ENCODE measurements at places on chromosomes 2 and 18.

- peak; percentile 72 for DNase-seq
Measured at GRCh38 chr18:33495278-33495677, 54.8 kb upstream of the CCDC178 start.

DNA sequence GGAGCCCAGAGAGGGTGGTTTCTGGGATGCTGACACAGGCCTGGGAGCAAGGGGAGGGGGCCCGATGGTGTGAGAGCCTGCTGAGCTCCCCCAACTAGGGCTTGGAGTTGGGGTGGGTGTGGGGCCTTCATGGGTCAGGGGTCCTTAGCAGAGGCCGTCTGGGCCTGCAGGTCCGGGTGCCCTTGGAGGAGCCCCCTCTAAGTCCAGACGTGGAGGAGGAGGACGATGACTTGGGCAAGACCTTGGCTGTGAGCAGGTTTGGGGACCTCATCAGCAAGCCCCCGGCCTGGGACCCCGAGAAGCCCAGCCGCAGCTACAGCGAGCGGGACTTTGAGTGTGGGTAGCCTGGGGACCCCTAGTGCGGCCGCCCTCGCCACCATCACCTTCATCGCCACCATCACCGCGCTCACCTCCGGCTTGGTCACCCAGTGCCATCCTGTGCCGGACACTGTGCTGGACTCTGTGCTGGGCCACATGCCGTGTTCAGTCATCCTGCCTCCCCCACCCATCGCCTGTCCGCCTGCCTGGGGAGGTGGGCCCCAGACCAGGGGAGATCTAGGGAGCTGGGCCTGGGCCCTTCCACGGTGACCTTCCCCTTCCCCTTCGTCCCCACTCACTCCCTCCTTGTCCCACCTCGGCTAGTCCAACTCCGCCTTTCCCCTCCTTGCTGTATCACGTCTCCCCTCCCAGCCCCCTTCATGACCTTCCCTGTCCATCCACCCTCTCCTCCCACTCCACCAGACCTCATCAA is 980 bp downstream of the SLC4A3 start:
- DNase-seq, result no peak

DNA sequence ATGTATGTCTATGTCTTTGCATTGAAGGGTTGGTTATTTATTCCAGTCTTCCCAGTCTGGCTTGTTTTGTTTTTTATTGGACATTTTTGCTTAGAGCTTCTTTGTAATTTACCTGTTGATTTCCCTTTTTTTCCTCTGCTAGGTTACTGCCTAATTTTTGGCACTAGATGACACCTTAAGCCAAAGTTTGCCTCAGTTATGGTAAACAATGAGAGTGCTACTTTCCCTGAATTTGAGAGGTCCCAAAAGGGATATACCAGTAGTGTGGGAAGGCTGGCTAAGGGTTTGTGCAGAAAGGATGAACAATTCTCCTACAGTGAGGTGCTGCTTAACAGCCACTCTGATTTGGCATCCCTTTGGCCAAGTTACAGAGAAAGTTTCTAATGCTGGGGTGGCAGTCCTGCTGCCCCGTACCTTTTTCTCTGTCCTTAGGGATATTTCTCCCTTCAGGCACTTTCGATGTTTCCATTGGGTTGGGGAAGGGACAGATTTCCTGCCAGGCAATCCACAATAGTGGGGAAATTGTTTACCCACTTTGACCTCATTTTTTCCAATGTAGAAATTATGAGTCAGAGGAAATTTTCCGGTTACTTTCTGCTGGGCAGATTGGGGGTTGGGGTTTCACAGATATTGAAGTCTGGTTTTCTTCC is 354.9 kb downstream of the PTPRM start:
- no peak for DNase-seq

DNA sequence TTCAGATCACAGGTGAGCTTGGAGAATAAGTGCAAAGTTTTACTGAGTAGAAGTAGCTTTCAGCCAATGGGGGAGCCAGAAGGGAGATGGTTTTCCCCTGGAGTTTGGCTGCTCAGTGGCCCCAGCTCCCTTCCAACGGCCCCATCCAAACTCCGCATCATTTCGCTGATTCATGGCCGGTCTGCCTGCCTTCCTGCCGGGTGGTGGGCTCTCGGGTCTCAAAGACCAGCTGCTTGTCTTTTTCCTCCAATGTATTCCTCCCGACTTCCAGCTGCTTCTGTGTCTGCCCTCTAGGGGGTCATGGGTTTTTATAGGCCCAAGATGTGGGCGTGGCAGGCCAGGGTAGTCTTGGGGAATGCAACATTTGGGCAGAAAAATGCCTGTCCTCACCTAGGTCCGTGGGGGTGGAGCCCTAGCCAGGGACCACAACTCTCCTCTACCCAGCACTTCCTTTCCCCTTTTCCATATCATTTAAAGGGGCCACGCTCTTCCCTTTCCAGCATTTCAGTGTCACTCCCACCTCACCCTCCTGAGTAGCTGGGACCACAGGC is 73.5 kb downstream of the MEX3C start:
- DNase-seq, result no peak

GRCh38 chr2:178263159-178263860 is 69.0 kb downstream of the OSBPL6 start:
- no peak for DNase-seq

DNA sequence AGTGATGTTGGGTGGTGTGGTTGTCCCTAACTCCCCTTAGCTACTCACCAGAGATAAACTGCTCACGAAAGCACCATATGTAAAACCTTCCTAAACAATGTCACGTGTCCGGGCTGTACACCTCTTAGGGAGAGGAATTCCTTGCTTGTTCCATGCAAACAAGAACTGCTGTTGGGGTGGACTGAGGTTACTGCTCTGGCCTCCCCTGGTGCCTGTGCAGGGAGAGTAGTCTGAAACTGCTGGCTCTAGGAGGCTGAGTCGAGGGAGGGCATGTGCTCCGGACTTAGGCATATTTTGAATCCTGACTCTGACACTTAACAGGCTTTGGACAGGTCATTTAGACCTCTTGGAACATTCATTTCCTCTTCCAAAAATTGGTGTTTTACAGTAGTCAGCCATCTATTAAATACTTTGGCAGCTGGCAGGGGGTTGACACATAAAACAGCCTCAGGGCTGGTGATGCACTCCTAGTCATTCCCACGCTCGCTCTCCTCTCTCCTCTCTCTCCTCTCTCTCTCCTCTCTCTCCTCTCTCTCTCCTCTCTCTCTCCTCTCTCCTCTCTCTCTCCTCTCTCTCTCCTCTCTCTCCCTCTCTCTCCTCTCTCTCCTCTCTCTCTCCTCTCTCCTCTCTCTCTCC is 10.6 kb downstream of the THNSL2 start:
- DNase-seq, result no peak
